Fibroblast of mammary gland (primary cell): ENCODE measurements at places on chromosomes 11 and 22.

DNA sequence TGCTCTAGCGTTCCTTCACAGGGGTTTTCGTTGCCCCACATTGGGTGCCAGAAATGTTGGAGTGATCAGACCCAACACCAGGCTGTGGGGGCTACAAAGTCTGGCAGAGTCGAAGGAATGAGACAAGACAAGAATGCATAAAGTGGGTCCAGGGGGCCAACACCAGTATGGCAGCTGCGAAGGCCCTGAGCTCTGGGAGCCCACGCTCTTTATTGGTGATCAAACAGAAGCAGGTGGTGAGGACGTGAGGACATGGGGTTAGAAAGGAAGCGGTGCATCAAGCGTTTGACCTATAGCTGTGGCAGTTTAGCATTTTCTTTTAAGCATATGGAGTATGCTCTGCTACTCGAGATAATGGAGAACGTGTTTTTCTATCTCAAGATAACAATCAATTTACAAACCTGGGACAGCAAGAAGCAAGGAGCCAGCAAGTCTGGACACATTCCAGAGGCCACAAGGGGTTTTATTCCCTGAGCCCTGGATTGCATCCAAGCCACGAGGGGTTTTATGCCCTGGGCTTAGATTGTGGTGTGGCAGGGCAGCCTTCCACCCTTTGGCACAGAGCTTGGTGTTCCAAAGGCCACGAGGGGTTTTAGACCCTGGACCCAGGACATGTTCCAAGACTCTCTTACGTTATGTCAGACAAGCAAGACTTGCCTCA is 3.9 kb upstream of the DNAJB13 start:
- no peak for DNase-seq

DNA sequence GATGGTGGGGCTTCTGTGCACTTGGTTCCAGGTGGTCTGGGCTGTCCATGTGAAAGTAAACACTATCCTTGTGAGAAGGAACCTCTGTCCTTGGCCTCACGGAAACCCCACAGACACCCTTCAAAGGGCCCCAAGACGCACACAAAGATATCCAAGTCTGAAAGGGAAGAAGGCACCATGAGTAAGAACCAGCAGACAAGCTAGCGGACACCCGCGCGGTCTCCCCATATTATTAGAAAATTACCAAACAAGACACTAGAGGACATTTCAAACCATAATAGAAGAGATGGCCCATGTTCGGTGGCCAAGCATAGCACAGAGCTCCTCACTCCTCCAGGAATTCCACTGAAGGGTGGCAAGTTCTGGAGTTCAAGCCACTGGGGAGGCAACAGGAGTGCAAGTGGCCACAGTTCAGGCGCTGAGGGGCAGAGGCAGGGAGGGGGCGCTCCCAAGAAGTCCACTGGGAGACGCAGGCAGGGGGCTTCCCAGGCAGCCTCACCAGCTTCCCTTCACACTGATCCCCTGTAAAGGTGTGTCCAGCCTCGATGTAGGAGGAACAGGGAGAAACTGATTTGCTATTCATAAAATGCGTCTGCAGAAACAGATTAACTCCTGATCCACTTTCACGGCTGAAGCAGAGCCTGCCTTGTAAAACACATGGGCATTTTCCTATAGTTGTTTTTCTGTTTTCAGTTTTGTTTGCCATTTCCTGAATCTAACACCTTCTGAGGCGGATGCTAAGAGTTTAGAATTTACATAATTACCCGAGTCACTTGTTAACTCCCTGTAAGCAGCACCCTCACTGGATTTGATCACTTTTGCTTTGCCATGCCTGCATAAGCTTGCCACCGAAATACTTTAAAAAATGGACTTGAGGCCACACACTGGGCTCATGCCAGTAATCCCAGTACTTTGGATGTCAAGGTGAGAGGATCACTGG is 9.1 kb upstream of the PPARA start:
- no peak for DNase-seq

DNA sequence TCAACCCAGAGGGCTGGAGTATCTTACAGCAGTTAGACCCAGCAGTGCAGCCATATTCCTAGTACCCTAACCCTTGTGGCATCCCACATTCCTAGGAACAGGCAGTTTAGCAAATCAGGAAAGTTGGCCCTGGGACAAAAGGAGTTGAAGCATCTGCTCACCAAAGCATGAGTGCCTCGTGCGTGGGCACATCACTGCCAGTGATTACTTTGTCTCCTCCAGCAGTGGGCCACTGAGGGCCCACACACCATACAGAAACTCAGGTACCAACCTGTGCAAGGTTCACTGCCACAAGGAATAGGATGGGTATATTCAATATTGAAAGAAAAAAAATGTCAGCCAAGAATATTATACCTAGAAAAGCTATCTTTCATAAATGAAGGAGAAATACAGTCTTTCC is 227.5 kb upstream of the CNTN5 start:
- no peak for DNase-seq

- DNase-seq = no peak
Measured at GRCh38 chr11:67310246-67311050, 7.1 kb downstream of the SSH3 start.

DNA sequence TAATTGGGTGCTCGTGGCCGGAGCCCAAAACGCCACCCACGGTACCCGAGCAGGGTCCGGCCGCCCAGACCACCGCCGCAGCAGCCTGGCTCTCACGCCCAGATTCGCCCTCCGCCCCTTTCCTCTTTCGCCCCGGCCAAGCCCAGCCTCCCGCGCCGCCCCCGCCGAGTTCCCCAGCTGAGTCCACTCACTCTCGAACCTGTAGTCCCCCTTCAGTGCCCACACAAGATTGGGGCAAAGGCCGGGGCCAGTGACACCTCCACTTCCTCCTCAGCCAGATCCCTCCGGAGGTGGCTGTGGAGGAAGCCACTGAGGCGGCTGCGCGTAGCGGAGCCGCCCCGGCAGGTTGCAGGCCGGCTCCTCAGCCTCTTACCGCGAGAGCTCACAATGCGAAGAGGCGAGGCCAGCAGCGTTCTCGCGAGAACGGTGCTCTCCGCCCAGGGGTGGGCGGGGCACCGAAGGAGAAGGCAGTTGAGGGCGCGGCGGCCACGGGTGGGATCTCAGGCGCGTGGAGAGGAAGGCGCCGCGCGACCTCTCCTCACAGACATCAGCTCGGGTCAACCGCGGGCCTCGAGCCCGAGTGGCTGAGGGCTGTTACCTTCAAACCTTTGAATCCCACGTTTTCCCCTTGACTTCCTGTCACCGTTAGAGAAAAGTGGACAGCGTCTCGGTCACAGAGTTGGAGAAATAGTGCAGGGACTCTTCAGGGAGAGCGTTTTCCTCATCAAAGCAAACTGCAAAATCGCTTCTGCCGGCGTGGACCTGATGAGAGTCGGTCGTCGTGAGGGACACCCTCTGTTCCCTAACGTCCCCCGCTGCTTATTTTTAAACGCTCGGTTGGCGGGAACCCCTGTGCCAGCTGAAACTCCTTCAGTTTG is at the start of gene BTBD10:
Gene BTBD10, minus strand, starts transcription at position 322 of the 878 bp plus-strand sequence. CDS start 18,098 bp downstream, outside the sequence.
- DNase-seq = peak; percentile 90

- DNase-seq = no peak
Measured at GRCh38 chr11:118081241-118081958, 4.5 kb downstream of the TMPRSS4 start.

- DNase-seq = peak; percentile 55
Measured at GRCh38 chr11:43947003-43947500, 4.6 kb downstream of the C11orf96 start.

GRCh38 chr11:107683061-107683460 is 28.8 kb downstream of the SLN start:
- DNase-seq = no peak

GRCh38 chr11:1034456-1035295 is 1.8 kb downstream of the MUC6 start:
- DNase-seq = no peak

GRCh38 chr11:128520888-128521681 is 66.3 kb downstream of the ETS1 start:
- peak; percentile 20 for DNase-seq

DNA sequence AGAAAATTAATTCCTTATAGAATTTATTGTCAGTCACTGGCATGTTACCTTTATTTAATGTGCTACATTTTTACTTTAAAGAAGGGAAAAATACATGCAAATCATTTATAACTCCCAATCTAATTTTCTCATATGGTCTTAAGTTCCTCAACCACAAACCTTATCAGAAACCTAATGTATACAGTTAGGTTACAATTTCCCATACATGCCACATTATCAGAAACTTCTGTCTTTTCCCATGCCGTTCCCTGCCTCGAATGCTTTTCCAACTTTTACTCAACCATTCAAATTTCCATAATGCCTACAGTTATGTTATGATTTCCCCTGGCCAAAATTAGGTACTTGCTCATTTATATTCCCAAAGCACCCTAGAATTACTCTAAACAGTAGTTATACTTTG is 13.5 kb downstream of the RSF1 start:
- DNase-seq = no peak

- no peak for DNase-seq
Measured at GRCh38 chr11:1942558-1943260, 4.4 kb upstream of the MRPL23 start.

GRCh38 chr22:17990942-17991341 is 33.4 kb downstream of the MICAL3 start:
- no peak for DNase-seq

GRCh38 chr11:83864412-83865057 is 578.4 kb upstream of the CCDC90B start:
- no peak for DNase-seq

- no peak for DNase-seq
Measured at GRCh38 chr11:17414317-17414737, 25.9 kb upstream of the KCNJ11 start.

DNA sequence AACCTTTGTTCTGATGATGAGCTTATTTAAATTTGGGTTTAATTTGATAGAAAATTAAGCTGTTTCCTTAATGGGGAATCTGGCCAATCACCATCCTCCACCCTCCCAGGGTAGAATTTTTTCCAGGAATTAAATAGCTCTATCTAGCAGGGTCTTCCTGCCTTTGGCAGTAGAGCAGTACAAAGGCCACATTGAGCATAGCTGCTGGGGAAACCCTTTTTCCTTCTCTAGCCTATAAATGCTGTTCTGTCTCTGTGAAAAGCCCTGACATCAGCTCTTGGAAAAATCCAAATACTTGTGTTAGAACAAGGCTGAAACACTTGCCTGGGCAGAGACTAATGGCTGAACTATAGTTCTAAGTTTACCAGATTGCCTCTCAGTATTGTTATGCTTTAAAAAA is 55.1 kb downstream of the ARHGEF12 start:
- DNase-seq = no peak

GRCh38 chr22:45877036-45877380 is 100.0 kb downstream of the WNT7B start:
- DNase-seq = no peak

GRCh38 chr11:45930031-45930794 is 7.8 kb downstream of the LARGE2 start:
- DNase-seq = no peak
